ENCODE measurements at places on chromosomes 1 and 21.
A peak's percentile ranks its signal among the peaks of the same experiment; 100 is the strongest.

- DNase-seq = no peak
Measured at GRCh38 chr1:69191335-69191734, 376.4 kb upstream of the LRRC7 start.

GRCh38 chr1:53365437-53366063, 37.7 kb upstream of the LRP8 start:
- peak; percentile 32 for DNase-seq

- no peak for DNase-seq
Measured at GRCh38 chr1:83627045-83627444, 371.9 kb downstream of the TTLL7 start.

DNA sequence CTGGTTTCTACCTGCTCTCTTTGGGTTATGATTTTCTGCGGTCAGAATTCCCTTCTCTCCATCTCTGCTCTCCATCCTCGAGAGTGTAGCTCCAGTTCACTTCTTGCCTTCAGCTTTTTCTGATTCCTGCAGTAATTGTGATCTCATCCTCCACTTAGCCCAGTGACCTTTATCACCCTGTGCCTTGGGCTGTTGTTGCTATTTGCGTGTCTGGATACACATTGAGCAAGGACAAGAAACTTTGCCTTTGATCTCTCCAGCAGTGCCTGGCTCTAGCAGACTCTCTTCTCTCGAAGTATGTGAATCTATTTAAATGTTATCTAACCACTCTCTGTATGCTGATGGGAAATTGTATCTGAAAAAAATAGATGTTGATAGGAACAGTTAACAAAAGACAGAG, 76.4 kb upstream of the MARK1 start:
- DNase-seq = peak; percentile 95

DNA sequence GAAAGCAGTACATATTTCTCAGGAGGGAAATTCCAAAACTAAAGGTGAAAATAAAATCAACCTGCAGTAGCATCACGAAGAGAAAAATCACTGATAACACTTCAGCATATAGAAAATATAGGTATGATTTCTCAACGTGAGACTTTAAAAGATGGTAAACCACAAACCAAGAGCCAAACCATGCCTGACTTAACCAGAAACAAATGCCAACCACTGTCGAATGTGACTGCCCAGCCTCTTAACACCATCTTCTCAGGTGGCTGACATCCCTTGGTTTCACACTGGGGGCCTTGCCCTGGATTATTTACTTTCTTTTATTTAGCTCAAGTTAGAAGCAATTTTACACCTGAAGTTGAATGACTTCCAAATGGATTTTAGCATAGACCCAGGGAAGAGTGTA, 10.1 kb downstream of the HMGCS2 start:
- no peak for DNase-seq

DNA sequence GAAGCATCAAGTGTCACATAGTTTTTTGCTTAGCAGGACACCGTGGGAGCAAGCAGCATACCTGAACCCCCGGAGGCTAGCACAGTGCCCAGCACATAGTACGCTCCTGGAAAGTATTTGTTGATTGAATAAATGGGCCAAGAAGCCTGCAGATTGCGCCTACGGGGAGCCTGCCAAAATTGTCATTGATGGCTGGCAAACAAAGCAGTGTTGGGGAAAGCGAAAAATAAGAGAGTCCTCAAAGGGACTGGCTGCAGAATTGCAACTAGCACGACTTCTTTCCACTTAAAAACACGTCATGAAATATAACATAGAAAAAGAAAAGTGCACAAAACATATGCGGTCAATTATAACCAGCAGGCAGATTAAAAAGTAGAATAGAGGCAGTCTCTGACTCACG, 125.2 kb upstream of the GALNT2 start:
- DNase-seq = no peak

GRCh38 chr1:2597441-2598328, 11.1 kb downstream of the PRXL2B start:
- peak; percentile 51 for DNase-seq

DNA sequence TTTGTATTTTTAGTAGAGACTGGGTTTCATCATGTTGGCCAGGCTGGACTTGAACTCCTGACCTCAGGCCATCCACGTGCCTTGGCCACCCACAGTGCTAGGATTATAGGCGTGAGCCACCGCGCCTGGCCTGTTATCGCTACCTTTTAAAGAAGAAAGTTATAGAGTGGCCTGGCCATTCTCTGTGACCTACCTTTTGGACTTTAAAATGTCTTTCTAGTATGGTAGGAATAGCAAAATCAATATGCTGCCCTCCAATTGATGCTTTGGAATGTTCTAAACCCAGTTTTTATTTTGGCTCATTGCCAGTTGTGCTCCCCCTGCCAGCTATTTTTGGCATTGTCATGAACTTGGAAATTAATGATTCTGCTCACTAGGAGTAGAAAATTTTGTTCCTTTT, 19.9 kb downstream of the HIPK1 start:
- DNase-seq = no peak

GRCh38 chr1:224623743-224624333, 7.7 kb downstream of the CNIH3 start:
- peak; percentile 93 for DNase-seq

DNA sequence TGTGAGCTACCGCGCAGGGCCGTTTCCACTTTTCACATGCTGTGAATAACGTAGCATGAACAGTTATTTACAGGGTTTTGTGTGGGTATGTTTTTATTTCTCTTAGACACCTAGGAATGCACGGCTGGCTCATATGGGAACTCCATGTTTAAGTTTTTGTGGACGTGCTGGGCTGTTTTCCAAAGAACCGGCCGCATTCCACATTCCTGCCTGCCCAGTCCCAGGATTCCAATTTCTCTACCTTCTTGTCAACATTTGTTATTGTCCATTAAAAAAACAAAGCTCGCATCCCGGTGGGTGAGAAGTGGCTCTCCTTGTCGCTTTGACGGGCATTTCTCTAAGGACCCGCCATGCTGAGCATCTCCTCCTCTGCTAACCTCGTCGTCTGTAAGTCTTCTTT, 47.1 kb upstream of the LRRC3 start:
- DNase-seq = no peak

- DNase-seq = no peak
Measured at GRCh38 chr1:211632117-211632807, 43.2 kb downstream of the NEK2 start.

DNA sequence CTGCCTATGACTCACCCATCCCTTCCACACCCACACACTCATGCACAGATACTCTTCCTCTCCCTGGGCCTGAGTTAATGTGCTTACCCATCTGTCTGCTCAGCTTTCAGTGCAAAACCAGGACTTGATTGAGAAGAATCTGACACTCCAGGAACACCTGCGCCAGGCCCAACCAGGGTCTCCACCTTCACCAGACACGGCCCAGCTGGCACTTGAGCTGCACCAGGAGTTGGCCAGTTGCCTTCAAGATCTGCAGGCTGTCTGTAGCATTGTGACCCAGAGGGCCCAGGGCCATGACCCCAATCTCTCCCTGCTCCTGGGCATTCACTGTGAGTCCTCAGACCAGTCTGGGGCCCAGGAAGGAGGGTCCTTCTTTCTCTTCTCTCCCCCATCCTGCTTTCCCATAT, 3.5 kb upstream of the SH3BGRL3 start:
- no peak for DNase-seq

DNA sequence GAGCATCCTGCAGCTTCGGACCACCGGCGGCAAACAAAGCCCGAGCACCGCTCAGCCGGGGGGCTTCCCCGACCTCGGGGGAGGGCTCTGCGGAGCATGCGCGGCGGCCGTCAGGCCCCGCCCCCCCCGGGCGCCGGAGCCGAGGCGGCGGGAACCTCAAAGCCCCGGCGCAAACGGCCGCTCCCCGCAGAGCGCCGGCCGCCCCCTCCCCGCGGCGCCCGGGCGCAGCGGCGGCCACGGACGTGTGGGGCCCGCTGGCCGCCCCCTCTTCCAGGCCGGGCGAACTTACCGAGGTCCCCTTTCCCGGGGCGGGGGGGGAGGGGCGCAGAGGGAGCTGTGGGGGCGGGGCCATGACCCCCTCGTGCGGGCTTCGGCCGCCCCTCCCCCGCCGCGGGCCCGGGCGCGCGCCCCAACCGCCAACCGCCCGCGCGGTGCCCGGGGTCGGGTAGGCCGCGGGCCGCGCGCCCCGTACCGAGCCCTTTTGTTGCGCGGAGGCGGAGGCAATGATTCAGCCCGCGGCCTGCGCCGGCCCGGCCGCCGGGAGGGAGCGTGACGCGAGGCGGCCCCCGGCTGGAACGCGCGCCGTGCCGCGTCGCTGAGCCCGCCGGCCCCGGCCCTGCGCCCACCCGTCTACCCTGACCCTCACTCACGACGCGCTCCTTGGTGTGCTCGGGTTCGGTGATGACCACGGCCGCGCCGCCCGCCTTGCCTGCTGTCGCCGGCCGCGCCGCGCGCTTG, 1.7 kb downstream of the RCC2 start:
- DNase-seq = no peak

DNA sequence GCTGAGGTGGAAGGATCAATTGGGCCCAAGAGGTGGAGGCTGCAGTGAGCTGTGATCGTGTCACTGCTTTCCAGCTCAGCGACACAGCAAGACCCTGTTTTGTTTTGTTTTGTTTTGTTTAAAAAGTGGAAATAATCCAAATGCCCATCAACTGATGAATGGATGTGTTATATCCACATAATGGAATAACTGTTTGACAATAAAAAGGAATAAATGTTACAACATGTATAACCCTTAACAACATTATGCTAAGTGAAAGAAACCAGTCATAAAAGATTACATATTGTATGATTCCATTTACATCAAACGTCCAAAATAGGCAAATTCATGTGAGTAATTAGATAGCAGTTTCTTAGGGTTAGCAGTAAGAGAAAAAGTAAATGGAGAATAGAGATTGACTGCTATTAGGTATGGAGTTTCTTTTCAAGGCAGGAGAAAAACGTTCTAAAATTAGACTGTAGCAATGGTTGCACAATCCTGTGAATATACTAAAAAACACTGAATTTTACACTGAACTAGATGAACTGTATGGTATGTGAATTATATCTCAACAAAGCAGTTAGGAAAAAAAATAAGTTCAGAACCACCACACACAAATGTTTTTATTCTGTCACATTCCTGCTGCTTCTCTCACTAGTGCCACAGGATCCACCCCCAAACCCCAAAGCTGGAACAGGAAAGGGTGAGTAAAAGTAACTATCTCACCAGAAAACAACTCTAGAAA, 15.7 kb downstream of the FOXJ3 start:
- DNase-seq = no peak

DNA sequence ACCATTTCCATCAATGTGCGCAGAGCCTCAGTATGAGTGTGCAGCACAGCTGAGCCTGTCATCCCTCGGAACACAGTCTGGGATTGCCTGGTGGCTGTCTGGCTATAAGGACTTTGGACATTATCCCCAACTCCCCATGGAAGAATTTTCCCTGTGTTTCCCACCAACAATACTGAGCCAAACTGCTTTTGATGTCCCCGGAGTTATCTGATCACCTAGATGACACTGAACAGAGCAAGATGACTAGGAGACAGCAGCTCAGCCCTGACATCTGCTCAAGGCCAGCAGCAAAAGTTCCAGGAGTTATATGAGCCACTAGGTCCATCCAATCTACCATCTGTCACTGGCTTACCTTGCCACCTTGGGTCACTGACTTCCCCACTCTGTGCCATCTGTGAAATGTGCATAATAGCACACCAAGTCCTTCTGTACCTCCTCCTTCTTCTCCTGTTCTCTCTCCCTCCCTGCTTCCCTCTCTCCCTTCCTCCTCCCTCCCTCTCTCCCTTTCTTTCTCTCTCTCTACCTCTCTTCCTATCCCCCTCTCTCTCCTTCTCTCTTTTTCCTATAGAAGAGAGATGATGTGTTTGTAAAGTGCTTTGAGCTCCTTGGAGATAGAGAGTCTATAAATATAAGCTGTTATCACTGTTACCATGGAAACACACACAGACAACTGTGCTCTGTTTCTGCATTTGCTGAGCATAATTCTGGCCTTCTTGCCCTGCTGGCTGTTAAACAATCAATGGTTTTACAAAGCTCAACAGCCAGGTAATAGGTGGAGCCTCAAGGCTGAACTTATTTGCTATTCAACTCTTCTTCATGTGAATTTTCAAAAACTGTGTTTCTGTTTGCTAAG, 19.7 kb upstream of the ATP1B1 start:
- DNase-seq = peak; percentile 58

All from islet precursor cell (in vitro differentiated cells).